GM10248 (cell line): ENCODE measurements at places on chromosomes 6 and 20.

DNA sequence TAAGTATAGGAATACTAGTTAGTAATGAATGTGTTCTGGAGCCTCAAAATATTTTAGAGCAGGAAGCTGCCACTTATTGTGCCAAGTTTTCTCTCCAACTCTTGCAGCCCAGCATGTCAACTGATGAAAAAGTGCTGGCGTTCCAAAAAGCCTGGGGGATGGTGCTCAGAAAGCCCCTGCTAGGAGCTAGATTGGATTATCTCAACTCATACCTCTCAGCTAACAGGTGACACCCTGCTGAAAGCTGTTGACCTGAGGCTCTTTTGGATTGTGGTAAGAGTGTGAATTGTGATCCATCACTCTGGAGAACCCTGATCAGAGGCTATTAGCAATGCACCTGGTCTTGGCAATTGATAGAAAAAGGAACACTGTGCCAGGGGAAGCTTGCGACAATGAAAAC is 580.4 kb downstream of the EYS start:
- no peak for DNase-seq

DNA sequence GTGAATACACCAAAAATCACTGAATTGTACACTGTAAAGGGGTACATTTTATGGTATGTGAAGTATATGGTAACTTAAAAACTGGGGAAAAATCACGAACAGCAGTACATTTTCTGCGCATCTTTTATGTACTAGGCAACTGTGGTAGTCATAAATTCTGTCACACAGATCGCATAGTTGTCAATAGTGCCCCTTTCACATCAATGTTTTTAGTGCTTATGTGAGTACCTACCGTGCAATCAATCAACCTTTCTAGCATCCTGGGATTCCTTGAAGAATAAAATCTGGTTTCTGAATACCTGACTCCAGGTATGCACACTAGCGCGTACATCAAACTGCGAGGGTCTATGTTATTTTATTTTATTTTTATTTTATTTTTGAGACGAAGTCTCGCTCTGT is 637 bp upstream of the RPF2 start:
- DNase-seq: no peak

- DNase-seq: no peak
Observed at GRCh38 chr20:38121741-38122140, 43.3 kb downstream of the TGM2 start.

GRCh38 chr6:4805553-4806336 is 29.5 kb downstream of the CDYL start:
- DNase-seq: no peak

DNA sequence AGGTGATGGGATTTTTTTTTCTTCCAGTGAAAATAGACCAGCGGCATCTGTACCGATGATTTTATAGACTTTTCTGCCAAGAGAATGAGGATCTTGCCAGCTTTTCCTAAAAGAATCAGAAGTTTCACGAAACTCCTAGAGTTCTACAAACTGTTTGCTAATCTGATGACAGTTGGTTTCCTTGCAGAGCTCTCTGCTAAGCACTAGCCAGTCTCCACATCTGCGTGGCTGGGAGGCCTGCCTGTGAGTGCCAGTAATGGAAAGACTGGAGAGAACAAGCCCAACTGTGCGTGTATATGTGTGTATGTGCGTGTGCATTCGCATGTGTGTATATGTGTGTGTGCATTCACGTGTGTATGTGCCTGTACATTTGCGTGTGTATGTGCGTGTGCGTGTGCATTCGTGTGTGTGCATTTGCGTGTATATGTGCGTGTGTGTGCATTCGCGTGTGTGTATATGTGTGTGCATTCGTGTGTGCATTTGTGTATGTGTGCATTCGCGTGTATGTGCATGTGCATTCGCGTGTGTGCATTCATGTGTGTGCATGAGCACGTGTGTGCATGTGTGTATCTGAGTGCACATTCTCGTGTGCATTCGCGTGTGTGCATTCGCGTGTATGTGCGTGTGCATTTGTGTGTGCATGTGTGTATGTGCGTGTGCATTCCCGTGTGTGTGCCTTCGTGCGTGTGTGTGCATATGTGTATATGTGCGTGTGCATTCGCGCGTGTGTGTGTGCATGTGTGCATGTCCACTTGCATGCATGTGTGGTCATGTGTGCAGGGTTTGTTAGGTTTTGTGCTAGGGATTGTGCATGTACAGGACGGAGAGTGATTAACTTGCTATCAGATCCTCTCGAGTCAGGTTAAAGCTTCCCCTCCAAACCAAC is 379.4 kb downstream of the TAF4 start:
- DNase-seq: no peak

- no peak for DNase-seq
Observed at GRCh38 chr20:4011226-4011975, 4.0 kb downstream of the RNF24 start.

GRCh38 chr6:35967076-35967774 is 46.3 kb upstream of the SRPK1 start:
- DNase-seq: no peak

- DNase-seq: no peak
Observed at GRCh38 chr6:148794797-148795196, 48.0 kb downstream of the UST start.

DNA sequence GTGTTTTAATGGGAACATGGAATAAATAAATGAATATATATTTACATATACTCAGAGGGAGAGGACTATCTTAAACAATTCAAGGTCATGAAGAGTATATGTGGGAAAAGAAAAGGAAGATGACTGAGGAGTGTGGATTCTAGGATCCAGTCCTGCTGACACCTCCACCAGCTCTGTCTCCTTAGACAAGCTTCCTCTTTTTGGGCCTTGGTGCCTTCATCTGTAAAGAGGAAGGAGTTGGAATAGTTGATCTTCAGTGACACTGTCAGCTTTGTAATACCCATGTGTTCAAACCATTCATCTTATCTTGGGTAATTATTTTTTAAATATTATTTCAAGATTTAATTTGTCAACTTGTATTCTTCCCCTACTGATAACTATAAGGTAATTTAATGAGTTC is 338.0 kb downstream of the ADGRB3 start:
- no peak for DNase-seq

GRCh38 chr20:37299718-37300528 is 10.5 kb downstream of the MANBAL start:
- no peak for DNase-seq

- DNase-seq: no peak
Observed at GRCh38 chr6:43963203-43963602, 164.0 kb downstream of the MRPL14 start.

- no peak for DNase-seq
Observed at GRCh38 chr20:25209400-25209799, 13.9 kb downstream of the ENTPD6 start.

GRCh38 chr6:84269947-84270733 is 42.7 kb upstream of the CEP162 start:
- no peak for DNase-seq

DNA sequence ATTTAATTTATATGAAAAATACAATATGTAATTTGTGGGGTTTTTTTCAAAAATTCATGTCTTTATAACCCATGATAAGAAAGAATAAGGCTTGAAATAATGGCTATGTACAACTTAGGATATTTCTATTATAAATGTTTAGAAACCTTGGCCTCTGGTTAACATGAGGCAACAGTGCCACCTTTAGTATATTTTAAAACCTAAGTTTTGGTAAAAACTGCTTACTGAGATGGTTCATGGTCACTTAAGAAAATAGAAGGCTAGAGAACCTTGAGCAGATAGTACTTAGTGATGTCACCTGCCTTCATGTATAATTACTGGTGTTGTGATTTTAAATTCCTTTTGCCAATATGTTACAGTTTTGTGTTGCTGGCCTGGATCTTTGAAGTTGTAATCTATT is 176.4 kb downstream of the ADGB start:
- DNase-seq: no peak

DNA sequence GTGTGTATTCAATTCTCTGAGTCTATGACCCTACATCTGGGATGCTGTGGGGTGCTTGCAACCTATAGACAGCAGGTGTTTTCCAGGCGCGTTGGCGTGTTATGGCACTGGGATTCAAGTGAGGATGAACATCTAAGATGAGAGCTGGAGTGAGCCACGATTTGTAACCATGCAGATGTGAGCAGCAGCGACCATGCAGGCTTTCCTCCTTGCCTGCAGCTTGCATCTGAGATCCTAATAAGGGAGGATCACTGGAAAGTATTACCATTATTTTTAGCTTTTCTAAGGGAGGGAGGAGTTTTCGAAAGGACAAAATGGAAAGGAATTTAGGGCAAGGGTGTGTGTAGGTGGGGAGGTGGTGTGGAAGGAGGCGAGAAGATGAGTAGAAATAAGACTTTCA is 216.7 kb downstream of the ATXN1 start:
- no peak for DNase-seq

- DNase-seq: no peak
Observed at GRCh38 chr6:82506526-82506925, 142.9 kb downstream of the TPBG start.

GRCh38 chr6:3915076-3915791 is 66.1 kb downstream of the FAM50B start:
- no peak for DNase-seq
